ENCODE measurements at places on chromosomes 1 and 21.
A peak's percentile ranks its signal among the peaks of the same experiment; 100 is the strongest.

DNA sequence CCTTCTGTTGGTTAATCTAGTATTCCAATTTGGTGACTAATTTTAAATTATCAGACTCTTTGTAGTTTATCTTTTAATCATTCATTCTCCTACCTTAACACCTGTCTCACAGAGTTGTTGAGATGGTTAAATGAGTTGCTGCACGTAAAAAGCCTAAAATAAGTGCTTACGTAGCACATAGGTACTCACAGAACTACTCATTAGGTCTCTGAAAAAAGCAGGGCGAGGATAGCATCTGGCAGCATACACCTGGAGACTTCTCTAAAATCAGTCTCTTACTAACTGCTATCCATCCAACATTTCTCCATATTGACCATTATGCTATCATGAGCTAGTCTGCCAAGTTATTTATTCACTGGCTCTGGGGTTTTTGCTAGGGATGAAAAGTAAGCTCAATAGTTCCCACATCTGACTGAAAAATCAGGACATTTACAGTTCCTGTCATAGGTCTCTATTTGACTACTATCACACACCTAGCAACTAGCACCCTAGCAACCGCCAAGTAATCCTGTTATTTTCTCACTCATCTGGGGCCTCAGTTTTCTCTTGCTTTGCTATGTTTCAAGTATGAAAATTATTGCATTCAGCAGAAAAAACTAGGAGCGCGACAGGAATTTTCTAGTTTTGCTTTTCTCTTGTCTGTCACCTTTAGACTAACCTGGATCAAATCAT, 11.2 kb downstream of the CSDE1 start:
- no peaks in the 10 kb centered on the region for H3K27me3 ChIP-seq
- H3K4me1 ChIP-seq: peaks cover 3% of the 10 kb centered on the region
- no peak overlapping the region for H3K4me3 ChIP-seq
- DNase-seq: no peak
- H3K27ac ChIP-seq: no peak overlapping the region
- peaks cover 7% of the 10 kb centered on the region for H3K36me3 ChIP-seq

DNA sequence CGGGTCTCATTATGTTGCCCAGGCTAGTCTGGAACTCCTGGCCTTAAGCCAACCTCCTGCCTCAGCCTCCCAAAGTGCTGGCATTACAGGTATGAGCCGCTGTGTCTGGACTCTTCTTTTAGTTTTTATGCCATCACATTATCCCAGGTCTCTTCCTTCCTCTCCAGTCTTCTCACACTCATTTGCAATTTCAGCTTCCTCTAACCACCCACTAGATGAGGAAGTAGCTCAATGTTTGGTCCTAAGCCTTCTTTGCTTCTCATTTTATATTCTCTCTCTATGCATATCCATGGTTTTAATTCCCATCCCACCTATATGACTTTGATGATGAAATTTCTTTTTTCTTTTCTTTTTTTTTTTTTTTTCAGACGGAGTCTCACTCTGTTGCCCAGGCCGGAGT, 3.1 kb upstream of the ZBTB8A start:
- DNase-seq: no peak
- no peaks in the 10 kb centered on the region for H3K36me3 ChIP-seq
- H3K4me3 ChIP-seq: no peak overlapping the region
- H3K27ac ChIP-seq: no peak overlapping the region

- no peaks in the 10 kb centered on the region for H3K27me3 ChIP-seq
- no peaks in the 10 kb centered on the region for H3K36me3 ChIP-seq
- H3K27ac ChIP-seq: no peak overlapping the region
- H3K4me3 ChIP-seq: no peak overlapping the region
- peaks cover 6% of the 10 kb centered on the region for H3K4me1 ChIP-seq
These were observed 69.5 kb downstream of the XCL2 start for GRCh38 chr1:168474322-168474721.

DNA sequence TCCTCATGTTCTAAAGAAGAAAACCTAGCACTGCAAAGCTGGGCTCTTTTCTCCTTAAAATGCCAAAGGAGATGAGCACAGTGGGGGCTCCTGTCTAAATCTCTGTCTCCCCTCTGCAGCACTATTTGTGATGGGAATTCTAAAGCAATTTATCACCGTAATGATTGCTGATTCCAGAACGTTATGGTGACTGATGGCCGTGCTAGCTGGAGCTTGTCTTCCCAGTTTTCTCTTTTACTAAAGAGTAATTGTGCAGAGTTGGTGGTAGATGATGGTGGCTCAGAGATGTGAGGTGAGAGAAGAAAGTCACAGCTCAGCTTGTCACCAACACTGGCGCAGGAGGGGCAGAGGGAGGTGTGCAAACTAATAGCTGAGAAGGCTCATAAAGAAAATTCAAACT, 60.7 kb upstream of the ATP2B4 start:
- H3K27ac ChIP-seq: no peak overlapping the region
- no peak for DNase-seq
- H3K36me3 ChIP-seq: no peaks in the 10 kb centered on the region
- H3K27me3 ChIP-seq: no peaks in the 10 kb centered on the region

- H3K4me3 ChIP-seq: no peak overlapping the region
- peak overlapping the region; percentile 47 for H3K27ac ChIP-seq
- no peaks in the 10 kb centered on the region for H3K27me3 ChIP-seq
These were observed 47.9 kb downstream of the MACO1 start for GRCh38 chr1:25478633-25479032.

GRCh38 chr1:226723657-226724532, 15.2 kb downstream of the ITPKB start:
- peak overlapping the region; percentile 48 for H3K27ac ChIP-seq
- H3K4me1 ChIP-seq: peaks cover 15% of the 10 kb centered on the region
- no peaks in the 10 kb centered on the region for H3K36me3 ChIP-seq
- no peak overlapping the region for H3K4me3 ChIP-seq
- DNase-seq: peak; percentile 42

DNA sequence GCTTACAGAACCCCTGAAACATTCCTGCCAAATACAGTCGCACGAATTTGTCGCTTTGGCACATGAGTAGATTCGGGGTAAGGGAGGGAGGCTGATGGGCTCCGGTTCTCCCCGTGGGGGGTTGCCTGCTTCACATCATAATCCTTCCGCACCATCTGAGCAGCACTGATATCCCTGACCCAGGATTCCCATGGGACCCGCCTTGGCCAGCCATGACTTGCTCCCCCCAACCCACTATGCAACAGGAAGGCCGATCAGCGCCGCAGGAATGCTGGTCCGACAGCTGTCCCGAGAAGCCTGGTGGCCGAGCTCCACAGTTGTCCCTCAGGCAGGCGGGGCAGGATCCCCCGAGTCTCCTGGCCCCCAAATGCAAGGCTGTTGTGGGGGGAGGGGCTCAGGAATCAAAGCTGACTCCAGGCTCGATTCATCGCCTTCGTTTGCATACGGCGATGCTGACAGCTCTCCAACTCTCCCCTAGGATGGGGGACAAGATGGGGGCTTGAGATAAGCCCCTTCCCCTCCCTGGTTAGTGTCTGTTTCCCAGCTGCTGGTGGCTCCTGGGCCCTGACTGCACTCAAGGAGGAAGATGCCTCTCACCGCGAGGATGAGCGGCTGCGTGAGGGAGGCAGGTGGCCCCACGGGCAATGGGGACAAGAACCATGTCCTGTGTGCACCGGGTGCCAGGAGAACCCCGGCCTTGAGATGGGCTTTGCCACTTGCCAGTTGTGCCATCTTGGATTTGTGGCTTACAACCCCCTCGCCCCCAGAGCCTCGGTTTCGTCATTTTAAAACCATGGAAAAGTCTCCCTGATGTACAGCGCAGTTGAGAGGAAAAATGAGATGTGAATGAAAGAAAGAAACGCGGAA, 9.3 kb downstream of the DRAXIN start:
- no peak for DNase-seq
- no peak overlapping the region for H3K27ac ChIP-seq
- no peaks in the 10 kb centered on the region for H3K4me1 ChIP-seq
- H3K4me3 ChIP-seq: no peak overlapping the region
- H3K36me3 ChIP-seq: no peaks in the 10 kb centered on the region

GRCh38 chr1:232974971-232975370, 24.6 kb downstream of the NTPCR start:
- peaks cover 10% of the 10 kb centered on the region for H3K4me1 ChIP-seq
- DNase-seq: no peak
- H3K4me3 ChIP-seq: no peak overlapping the region
- H3K36me3 ChIP-seq: no peaks in the 10 kb centered on the region

- H3K27ac ChIP-seq: no peak overlapping the region
- no peak overlapping the region for H3K4me3 ChIP-seq
- H3K4me1 ChIP-seq: no peaks in the 10 kb centered on the region
- no peak for DNase-seq
These were observed 82.3 kb downstream of the GPR89B start for GRCh38 chr1:148010527-148010926.

- no peak overlapping the region for H3K4me3 ChIP-seq
- no peaks in the 10 kb centered on the region for H3K36me3 ChIP-seq
- no peak for DNase-seq
- H3K4me1 ChIP-seq: no peaks in the 10 kb centered on the region
- no peak overlapping the region for H3K27ac ChIP-seq
These were observed 67.7 kb downstream of the PTGER3 start for GRCh38 chr1:70979881-70980280.

DNA sequence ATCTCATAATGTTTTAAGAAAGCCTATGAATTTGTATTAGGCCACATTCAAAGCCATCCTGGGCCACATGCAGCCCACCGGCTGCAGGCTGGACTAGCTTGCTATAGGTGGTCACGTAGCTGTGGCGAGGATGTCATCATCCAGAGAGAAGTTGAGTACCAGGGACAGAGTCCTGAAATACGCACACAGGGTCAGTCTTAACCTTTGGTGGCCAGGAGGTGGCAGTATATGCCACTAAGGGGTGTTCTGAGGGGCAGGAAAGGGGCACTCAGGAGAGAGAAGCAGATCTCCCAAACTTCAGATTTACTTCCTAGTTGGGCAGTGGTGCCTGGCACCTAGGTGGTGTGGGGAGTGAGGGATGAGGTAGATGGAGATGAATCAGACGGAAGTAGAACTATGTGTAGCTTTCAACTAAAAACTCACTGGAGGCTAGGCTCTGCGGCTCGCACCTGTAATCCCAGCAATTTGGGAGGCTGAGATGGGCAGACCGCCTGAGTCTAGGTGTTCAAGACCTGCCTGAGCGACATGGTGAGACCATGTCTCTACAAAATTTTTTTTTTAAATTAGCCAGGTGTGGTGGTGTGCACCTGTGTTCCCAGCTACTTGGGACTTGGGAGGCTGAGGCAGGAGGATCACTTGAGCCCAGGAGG, 16.3 kb upstream of the CDK18 start:
- no peak overlapping the region for H3K27ac ChIP-seq
- H3K27me3 ChIP-seq: peaks cover 6% of the 10 kb centered on the region
- H3K36me3 ChIP-seq: no peaks in the 10 kb centered on the region
- peak; percentile 86 for DNase-seq

- no peak for DNase-seq
- no peaks in the 10 kb centered on the region for H3K36me3 ChIP-seq
- peaks cover 12% of the 10 kb centered on the region for H3K4me1 ChIP-seq
- H3K27ac ChIP-seq: peak overlapping the region; percentile 78
- H3K27me3 ChIP-seq: no peaks in the 10 kb centered on the region
These were observed 27.0 kb downstream of the TBX15 start for GRCh38 chr1:118961156-118961555.

- no peaks in the 10 kb centered on the region for H3K36me3 ChIP-seq
- H3K27me3 ChIP-seq: no peaks in the 10 kb centered on the region
- H3K27ac ChIP-seq: no peak overlapping the region
- no peaks in the 10 kb centered on the region for H3K4me1 ChIP-seq
- H3K4me3 ChIP-seq: no peak overlapping the region
These were observed 44.8 kb downstream of the TP73 start for GRCh38 chr1:3697104-3697503.
